ELF-1 (cell line): ENCODE measurements at places on chromosomes 7 and 10.

DNA sequence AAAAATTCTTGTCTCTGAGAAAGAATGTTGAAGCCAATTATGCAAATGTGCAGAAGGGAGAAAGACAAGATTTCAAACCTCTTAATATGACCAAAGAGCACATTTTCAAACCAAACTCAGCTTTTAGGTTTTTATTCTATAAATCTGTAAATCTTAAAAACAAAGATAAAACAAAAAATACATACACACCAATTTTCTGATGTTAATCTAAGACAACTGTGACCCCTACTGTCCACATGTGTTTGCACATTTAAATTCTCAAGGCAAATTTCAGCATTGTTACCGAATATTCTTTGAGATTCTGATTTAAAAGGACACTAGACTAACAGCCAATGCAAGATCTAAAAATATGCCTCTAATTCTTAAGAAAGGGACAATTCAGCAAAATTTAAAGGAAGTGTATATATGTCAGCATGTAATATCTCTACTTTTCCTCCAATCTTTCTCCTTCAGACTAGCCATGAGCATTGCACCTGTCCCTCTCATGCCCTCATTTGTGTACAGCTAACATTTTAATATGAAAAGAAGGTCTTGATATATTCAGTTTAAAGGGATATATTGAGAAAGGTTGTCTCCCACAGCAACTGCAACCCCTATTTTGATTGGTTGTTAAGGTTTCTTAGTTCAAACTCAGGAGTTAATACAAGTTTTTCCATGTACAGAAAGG is 417.9 kb downstream of the IPMK start:
- no peak for DNase-seq

- no peak for DNase-seq
Observed at GRCh38 chr7:76342222-76342621, 16.6 kb downstream of the YWHAG start.

DNA sequence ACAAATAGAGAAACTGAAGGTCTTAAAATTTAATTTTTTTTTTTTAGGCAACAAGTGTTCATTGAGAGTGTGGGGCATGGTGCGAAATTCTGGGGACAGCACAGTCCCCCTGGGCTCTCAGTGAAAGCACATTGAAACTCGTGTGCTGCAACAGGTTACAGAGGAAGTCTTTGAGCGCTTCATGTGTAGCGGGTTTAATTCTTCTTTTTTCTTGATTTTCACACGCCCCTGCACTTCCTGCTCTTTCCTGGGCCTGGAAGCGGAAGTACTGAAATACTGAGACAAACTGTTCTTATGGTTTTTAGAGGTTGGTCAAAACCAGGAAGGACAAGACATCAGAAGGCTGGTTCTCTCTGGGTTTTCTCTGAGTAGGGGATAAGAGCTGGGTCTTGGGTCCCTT is 203.5 kb downstream of the PTEN start:
- DNase-seq, result no peak

DNA sequence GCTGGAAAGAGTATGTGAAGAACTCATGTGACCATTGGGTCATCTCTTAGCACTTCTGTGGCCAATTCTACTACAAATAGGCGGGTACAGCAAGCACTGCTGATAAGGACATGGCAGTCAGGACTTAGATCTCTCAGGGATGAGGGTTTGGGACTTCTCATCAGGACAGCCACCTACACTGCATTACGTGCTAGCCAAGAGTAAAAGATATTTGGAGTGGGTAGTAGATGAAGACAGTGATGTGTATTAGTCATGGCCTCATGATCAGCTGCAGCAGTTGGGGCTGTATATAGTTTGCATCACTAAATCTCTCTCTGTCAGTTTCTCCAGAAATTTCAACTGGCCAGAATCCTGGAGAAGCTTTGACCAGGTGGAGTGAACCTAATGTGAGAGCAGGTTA is 9.2 kb downstream of the TAS2R60 start:
- no peak for DNase-seq

DNA sequence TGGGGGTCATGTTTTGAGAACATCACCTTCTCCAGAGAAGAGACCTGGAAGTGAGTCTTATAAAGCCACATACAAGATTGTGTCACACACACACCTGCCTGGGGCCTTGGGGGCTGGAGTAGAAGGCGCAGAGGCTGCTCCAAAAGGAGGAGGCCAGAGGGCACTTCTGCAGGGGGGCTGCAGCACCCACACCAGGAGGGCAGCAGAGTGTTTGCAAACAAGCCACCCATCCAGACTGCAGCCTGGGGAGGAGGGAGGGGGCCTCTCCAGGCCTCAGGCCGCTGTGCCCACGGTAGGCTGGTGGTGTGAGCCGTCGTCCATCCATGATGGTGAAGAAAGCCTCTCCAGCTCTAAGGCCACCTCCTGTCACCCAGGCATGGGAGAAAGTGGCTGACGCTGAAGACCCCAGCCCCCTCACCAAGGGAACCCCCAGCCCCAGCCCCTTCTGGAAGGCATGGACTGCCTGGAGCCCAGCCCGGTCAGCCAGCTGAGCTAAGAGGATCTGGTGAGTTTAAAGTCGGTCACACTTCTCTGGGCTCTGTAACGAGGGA is 77.5 kb downstream of the FOXL3 start:
- no peak for DNase-seq

DNA sequence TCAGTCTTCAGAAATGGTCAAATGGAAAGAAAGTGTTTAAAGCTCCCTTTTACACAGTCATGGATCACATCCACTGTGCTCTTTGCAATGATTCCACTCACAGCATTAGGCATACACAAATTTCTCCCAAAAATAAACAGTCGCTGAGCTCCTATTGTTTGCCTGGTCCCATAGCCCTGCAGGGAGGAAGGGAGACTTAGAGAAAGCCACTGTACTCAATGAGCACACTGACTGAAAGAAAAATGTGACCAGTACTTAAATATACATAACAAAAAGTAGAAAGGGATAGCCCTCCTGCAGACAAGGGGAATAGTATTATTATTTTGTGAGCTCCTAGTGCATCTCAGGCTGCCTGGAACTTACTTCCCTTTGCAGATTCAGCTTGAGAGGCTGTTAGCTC is 853.2 kb downstream of the GRID1 start:
- DNase-seq, result no peak

GRCh38 chr10:22959292-22959691 is 31.4 kb downstream of the ARMC3 start:
- no peak for DNase-seq

GRCh38 chr10:19819419-19820033 is 3.3 kb downstream of the PLXDC2 start:
- no peak for DNase-seq

DNA sequence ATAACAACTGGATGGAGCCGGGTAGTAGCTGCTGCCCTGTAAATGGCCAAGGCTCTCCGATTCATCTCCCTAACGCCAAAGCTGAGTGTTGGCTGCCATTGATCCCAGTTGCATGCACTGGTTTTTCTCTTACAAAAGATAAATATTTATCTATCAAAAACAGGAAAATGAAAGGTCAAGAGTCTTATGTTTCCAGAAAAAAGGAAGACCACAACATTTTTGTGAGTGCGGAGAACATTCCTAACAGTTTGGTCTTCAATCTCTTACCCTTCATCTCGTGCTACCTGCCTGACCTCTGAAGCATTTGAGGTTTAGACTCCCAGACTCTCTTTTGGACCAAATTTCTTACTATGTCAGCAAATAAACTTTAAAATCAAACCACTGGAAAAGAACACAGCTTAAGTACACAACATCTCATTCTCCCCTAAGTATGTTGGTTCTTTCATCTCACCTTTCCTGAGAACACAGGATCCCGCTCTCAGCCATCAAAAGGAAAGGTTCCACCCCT is 61.6 kb downstream of the SORBS1 start:
- no peak for DNase-seq

DNA sequence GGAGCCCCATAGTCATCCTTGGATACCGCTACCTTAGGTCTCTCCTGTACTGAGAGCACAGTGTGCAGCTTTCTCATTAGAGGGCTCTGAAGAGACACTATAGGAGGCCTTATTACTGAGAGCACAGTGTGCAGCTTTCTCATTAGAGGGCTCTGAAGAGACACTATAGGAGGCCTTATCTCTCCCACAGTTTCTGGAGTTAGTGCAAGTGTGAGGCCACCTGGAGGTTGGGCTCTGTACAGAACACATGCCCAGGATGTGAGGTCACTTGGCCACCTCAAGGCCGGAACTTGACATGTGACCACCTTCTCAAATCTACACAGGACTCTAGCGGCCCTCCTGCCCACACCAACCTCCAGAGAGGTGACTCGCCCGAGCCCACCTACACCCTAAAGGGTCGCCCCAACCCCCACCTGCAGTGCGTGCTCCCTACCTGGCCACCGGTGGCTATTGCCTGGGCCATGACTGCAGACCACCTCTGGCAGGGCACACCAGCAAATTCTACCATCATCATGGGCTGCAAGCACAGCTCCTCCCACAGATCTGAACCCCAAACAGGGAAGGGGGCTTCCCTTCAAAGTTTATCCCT is 24.6 kb downstream of the FRMPD2 start:
- DNase-seq, result no peak

GRCh38 chr10:113329121-113329596 is 223.7 kb upstream of the HABP2 start:
- no peak for DNase-seq

DNA sequence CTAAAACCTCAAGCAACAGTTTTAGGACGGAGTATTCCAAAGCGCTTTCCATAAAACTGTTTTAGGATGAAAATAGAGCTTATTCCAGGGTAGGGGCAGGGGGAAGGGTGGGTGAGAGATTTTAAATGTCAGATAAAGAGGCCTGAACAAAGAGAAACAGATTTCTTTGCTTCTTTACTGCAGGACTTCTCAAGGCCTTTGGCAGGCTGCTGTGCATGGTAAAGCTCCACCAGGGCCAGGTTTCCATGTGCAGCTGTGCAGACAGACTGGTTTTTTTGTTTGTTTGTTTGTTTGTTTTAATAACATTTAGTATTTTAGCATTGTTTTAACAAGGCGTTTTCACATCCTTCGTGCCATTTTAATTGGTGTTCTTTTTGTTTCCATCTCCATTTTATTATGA is 26.3 kb downstream of the HECW1 start:
- DNase-seq, result no peak

GRCh38 chr7:100430493-100431285 is 1.1 kb downstream of the MEPCE start:
- no peak for DNase-seq

GRCh38 chr7:27347276-27347640 is 104.7 kb downstream of the EVX1 start:
- DNase-seq, result no peak

- no peak for DNase-seq
Observed at GRCh38 chr10:104415526-104416165, 62.0 kb downstream of the CFAP58 start.

DNA sequence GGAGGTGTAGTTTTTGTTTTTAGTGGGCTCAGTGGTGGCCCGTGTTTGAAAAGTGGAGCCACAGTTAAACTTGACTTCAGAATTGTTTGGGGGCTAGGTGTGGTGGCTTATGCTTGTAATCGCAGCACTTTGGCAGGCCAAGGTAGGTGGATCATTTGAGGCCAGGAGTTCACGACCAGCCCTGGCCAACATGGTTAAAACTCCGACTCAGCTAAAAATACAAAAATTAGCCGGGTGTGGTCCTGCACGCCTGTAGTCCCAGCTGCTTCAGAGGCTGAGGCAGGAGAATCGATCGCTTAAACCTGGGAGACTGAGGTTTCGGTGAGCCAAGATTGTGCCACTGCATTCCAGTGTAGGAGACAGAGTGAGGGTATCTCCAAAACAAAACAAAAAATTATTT is 1.8 kb downstream of the CCT6A start:
- no peak for DNase-seq

- no peak for DNase-seq
Observed at GRCh38 chr7:91973639-91974038, 33.0 kb downstream of the AKAP9 start.

- DNase-seq, result no peak
Observed at GRCh38 chr10:69497611-69498390, 46.5 kb downstream of the TSPAN15 start.

- no peak for DNase-seq
Observed at GRCh38 chr10:128064970-128065580, 61.1 kb downstream of the MKI67 start.

GRCh38 chr7:46076527-46076926 is 155.5 kb upstream of the IGFBP3 start:
- DNase-seq, result no peak

DNA sequence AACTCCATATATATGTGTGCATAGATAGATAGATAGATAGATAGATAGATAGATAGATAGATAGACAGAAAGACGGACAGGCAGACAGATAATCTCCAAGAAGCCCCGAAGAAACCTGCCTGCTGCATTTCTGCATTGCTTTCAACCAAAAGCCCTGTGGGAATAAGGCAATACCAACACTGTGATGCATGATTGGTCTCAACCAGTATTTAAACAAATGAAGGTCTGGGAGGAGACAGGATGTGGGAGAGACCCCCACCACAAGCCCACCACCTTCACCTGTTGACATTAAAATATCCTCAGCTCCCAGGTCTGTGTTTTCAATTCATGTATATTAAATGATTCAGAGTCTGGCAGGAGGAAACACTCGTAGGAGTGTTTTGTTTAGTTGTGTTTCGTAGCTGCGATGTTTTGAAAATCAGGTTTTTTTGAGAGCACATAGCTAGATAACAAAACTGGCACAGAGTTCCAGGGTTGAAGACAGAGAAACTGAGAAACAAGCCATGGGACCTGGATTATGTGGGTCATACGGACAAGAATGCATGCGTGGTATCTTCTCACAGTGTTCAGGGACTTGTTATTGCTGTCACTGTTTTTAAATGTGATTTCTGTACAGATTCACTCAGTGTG is 200.7 kb upstream of the AHR start:
- DNase-seq, result no peak

DNA sequence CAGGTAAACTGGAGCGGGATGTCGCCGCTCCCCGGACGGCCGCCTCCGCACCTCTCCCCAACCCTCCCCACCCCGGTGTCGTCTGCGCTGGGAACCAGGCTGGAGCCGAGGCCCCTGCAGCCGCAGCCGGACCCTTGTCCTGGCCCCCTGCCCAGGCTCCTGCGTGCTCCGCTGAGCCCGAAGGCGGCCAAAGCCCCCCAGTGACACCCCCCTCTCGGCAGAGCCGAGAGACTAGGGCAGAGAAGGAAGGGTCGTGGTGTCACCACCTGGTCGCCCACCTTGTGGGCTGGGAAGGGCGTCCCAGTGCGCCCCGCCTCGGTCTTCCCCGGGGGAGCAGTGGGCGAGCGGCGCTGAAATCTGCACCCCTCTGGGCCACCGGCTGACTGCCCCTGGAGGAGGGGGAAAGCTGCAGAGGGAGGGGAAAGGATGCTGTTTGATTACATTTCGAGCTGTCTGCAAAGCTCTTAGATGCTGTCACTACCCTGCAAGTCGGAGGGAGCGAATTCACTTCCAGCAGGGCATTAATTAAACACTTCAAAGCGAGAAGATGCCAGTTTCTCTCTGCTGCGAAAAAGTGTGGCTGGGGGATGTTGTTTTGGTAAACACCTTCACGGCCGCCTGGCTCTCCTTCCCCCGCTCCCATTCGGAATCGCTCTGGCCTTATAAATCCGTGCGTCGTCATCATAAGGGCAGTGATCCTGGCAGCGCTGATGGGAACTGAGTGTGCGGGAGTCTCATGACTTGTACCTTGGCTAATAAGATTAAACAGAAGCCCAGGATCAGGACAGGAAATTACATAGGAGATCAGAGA is 622 bp downstream of the DYNC1I1 start:
- peak; percentile 23 for DNase-seq

GRCh38 chr7:80039251-80039884 is 95.3 kb upstream of the GNAI1 start:
- DNase-seq, result no peak
